Pulmonary artery endothelial cell (primary cell): ENCODE measurements at places on chromosomes 4 and X. TPM values are rescaled to one million over a fixed set of nuclear protein-coding genes. Genes with fewer than 3 reads are reported as not detected.

TNMD gene
- not detected in 2 replicates for total RNA-seq

NXF2B gene
- total RNA-seq: not detected in 2 replicates

PDZD11 gene
- total RNA-seq: 33.9 and 37.7 TPM in 2 replicates

SLITRK4 gene
- total RNA-seq: 1.6 and 1.7 TPM in 2 replicates

MAGED4B gene
- 7.9 and 12.6 TPM in 2 replicates for total RNA-seq

DCAF4L1 gene
- 0.07 and 0.18 TPM in 2 replicates for total RNA-seq

GLOD5 gene
- not detected in 2 replicates for total RNA-seq

CENPVL3 gene
- total RNA-seq: not detected in 2 replicates

NAT8L gene
- total RNA-seq: 0.07 and 0.20 TPM in 2 replicates

GLRB gene
- total RNA-seq: 4.3 and 4.8 TPM in 2 replicates

C4orf17 gene
- not detected in 2 replicates for total RNA-seq

DCHS2 gene
- total RNA-seq: 0.07 TPM in 1 of 2 replicates, not detected in the other

TMPRSS11A gene
- total RNA-seq: not detected in 2 replicates

TEC gene
- total RNA-seq: 0.13 and 0.81 TPM in 2 replicates

CT55 gene
- total RNA-seq: not detected in 2 replicates

MAGEA12 gene
- total RNA-seq: not detected in 2 replicates

SLC9B1 gene
- 0.59 and 0.67 TPM in 2 replicates for total RNA-seq

YY2 gene
- total RNA-seq: 1.1 and 1.6 TPM in 2 replicates
